Daoy (cell line): ENCODE measurements at places on chromosomes 1 and 21.

- no peak for DNase-seq
These were observed 172.4 kb downstream of the NEGR1 start for GRCh38 chr1:72109916-72110315.

- no peak for DNase-seq
These were observed 94.1 kb upstream of the ATP1B1 start for GRCh38 chr1:169012416-169012815.

DNA sequence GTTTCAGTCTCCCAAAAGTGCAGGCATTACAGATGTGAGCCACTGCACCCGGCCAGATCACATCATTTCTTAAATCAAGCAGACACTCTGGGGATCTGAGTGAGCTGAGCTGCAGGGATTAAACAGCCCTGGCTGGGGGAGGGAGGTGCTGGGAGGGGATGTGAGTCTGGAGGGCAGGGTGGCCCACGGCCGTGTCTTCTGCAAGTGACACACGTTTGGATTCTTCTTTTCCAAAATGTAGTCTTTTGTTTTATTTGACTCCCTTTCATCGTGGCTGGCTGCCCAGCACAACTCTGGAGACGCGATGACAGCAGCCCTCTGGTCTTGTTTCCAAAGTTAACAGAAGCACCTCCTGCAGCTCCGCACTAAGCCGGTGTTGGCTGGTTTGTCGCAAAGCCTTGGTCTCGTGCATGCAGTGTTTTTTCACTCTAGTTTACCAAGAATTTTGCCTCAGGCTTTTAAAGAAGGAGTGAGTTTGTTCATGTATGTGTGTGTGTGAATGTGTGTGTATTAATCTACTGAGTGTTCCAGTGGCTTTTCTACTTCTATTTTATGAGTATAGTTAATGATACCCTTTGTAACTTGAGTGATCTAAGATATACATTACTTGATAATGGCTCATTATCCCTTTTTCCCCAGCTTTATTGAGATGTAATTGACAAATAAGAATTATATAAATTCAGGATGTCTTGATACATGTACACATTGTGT, 2.8 kb upstream of the KRTAP10-5 start:
- no peak for DNase-seq

DNA sequence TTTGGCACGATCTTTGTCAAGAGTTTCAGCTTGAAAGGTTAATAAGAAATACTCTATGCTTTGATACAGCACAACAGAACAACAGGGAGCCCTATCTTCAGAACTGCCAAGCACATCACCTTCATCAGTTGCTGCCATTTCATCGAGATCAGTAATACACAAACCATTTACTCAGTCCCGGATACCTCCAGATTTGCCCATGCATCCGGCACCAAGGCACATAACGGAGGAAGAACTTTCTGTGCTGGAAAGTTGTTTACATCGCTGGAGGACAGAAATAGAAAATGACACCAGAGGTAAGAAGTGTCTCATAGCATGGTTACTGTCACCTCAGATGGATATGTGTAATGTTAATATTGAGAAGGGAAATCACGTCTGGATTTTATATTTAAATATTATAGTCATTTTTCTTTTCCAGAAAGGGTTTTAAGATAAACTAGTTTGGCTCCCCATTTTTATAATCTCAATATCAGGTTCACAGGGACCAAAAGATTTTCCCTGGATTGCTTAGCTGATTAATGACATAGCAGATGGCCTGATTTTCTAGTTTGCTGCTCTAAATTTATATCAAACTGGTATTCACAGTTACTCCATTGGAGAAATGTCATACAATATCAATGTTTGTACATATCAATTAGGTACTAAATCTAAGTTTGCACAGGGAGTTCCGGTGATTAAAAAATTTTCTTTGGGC, 97.3 kb downstream of the USP25 start:
- no peak for DNase-seq

GRCh38 chr1:204885790-204886189, 15.1 kb downstream of the NFASC start:
- no peak for DNase-seq

GRCh38 chr1:29756085-29756484, 519.8 kb downstream of the PTPRU start:
- no peak for DNase-seq

DNA sequence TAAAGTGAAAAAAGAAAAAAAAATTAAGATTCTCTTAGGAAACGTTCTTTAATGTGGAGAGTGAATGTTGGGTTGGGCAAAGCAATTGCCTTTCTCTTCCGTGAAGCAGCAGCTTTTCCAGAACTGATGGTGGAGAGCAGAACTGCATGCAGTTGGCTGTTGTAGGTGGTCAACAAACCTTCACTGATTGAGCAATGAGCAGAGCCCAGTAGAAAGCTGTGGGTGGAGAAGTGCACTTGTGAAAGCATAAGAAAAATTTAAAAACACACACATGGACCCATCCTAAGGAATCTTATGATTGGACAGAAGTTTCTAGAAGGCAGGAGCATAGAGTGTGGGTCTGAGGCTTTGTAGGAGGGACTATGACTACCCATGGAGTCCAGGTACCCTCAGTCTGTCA, 4.5 kb downstream of the PRELP start:
- no peak for DNase-seq

- peak; percentile 39 for DNase-seq
These were observed 24.7 kb downstream of the SCCPDH start for GRCh38 chr1:246748867-246749266.

DNA sequence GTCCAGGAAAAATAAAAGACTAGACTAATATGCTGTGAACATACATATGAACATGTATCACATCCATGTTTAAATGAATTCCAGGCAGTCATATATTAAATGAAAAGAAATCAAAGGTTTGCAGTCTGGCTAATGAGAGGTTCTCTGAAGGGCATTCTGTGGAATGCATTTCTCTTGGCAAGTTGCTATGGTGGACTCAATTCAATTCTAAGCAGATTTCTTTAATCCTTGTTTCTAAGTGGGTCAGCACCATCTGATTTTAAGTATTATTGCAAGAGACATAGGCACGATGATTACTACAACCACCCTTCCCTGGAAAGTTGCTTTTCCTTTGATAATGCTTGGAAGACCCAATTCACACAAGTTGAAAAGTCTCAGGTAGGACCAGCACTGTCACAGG, 23.9 kb upstream of the ABCA4 start:
- DNase-seq = no peak

DNA sequence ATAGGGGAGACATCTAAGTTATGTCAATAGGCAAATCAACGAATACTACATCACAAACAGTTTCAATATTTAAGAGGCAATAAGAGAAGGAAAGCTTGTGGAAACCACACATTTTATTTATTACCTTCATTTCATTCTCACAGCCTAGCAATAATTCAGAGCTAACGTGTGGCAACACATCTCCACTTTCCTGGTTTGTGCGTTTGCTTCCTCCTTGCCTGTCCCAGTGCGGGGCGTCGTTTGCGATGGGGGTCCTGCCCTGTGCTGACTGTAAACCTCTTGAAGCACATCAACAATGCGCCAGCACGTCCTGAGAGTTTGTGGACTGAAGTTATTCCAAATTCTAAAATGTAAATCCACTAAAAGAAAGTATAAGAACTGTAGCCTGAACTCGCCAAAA, 14.4 kb upstream of the VPS26C start:
- DNase-seq = no peak

- DNase-seq = no peak
These were observed 39.9 kb downstream of the EPHA2 start for GRCh38 chr1:16116002-16116401.

- no peak for DNase-seq
These were observed 37.9 kb downstream of the OMA1 start for GRCh38 chr1:58508629-58509028.

DNA sequence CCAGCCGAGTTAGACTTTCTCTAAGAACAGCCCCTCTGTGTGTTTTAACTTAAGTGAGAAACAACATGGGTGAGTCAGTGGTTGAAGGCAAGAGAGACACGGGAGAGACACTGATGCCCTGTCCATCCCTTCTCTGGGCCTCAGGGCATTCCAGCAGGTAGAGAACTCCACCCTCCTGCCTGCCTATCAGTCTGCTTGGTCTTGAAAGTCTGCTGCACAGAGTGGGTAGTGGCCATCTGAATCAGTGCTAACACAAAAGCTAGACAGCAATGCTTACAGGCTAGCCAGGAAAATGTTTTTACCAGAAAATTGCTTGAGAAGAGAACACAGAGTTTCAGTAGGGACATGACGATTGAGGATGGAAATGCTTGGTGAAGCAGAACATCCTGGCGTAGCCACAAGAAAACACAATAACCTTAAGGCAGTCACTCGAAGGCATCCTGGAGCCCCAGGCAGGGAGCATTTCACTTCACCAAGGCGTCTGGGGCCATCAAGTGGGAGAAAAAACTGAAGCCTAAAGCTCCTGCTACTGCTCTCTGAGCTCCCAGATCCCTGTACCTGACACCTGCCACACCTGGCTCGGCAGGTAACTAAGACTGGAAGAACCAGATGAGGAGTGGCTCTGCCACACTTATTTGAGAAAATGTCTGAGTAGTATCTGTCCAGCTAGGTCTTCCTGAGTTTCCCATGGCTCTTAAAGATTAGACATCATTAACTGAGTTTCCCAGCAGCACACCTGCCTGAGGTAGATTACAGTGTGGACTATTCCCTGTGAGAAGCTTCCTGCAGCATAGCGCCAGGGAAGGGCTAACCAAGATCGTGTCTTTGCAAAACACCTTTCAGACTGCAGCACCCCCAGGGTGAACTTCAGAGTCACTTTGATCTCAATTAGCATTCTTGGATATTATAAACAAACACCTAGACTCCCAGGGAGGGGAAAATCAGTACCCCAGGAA, 18.1 kb upstream of the LBR start:
- no peak for DNase-seq

GRCh38 chr1:193850745-193851144, 664.3 kb upstream of the B3GALT2 start:
- DNase-seq = no peak

GRCh38 chr21:18603261-18603660, 199.7 kb upstream of the TMPRSS15 start:
- no peak for DNase-seq

DNA sequence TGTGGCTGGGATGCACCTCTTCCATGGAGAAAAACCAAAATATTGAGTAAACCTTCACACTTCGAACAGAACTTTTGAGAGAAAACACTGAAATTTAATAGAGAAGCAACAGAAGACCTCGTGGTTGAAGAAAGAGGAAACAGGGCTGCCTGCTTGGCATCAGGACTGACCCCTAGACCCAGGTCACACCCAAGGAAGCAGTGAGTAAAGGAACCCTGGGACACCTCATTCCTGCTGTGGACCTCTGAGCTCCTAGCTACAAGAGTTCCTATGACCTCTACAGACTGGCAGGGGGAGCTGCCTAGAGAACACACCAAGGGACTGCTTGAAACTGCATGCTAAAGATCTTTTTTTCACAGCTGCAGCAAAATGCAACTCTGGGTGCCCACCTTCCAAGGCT, 67.8 kb downstream of the FASLG start:
- DNase-seq = no peak

DNA sequence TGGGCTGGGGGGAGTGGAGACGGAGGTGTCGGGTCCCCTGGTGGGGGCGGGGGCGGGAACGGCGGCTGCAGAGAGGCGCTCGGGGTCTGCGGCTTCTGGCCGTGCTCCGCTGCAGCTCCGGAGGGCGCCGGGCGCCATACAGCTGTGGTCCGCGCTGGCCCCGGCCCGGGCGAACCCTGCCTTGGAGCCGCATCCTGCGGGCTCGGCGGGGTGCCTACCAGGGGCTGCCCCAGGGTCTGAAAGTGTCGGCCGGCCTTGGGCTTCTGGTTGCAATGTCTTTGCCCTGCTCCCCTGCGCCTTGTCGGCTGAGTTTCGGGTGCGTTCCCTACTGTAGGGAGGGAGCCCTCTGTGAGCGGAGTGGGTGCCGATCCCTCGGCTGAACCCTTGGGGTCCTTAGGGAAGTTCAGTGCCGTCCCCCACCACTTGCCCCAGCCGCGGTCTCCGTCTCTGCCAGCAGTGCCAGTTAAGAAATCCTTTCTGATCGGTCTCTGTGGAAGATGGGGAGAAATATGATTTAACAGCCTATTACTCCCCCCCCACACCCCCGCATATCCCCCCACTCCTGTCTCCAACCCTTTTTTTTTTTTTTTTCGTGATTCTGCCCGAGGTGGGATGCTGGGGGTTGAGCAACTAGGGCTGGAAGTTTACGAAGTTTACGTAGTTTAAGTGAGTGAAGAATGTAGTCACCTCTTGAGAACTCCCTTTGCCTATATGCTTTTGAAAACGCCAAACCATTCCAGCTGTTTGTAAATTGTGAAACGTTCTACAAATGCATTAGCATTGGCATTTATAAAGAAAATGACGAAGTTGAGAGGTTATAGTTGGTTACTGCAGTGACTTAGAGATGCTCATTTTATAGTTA, 588 bp downstream of the NEXN start:
- DNase-seq = peak; percentile 71

GRCh38 chr21:29487154-29487553, 188.4 kb downstream of the BACH1 start:
- no peak for DNase-seq

GRCh38 chr1:93865253-93865652, 13.8 kb downstream of the DNTTIP2 start:
- no peak for DNase-seq

DNA sequence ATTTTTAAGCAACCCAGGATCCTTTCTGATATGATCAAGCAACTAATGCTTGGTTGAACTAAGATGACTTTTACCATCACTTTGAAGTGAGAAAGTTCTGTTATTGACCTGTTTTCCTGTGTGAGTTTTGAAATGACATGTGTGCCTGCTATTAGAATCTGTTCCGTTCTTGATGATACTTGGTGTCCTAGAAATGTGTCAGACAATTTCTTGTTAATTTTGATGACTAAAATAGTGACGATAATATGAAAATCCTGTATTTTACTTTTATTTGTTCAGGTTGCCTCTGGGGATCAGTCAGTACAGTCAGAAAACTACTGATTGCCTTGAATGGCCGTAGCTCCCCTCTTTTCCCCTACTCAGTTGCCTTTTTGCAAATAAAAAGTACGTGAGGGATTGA, 228.0 kb downstream of the RYR2 start:
- no peak for DNase-seq

- DNase-seq = no peak
These were observed 667 bp upstream of the NID1 start for GRCh38 chr1:236065509-236066005.

- no peak for DNase-seq
These were observed 52.8 kb upstream of the IFFO2 start for GRCh38 chr1:19009126-19009881.

- no peak for DNase-seq
These were observed 74.0 kb upstream of the RALGPS2 start for GRCh38 chr1:178650934-178651511.
